ENCODE measurements at places on chromosomes 4 and X.

DNA sequence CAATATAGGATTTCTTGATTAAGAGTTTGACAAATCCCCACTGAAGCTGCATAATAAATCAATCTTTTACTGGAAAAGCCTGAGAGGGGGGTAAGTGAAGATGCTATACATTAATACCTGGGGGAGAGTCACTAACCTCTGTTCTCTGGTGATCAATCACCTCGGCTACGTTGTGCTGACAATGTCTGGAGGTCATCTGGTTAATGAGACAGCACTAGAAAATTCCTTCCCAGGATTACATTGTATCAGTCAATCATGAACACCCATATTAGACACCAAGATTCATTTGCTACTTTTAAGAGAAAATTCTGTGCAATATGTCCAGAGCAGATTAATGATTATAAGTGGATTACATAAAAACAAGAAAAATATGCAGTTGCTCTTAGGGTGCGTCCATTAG lies 408.3 kb downstream of the PDHA2 start:
- DNase-seq = no peak

DNA sequence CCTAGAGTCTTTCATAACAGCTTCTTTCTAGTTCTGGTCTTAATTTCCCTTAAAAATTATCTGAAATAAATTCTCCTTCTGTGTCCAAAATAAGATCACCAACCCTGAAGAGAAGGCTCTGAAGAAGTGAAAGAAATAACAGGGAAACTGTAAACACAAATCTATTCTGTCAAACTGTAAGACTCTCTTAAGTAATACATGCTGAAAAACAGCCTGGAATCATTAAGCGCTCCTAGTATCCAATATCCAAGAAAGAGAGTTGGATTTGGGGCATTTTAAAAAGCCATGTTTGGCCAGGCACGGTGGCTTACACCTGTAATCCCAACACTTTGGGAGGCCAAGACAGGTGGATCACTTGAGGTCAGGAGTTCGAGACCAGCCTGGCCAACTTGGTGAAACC lies 53.3 kb downstream of the RELL1 start:
- no peak for DNase-seq

GRCh38 chrX:133444952-133445831 lies 29.9 kb upstream of the GPC4 start:
- no peak for DNase-seq

DNA sequence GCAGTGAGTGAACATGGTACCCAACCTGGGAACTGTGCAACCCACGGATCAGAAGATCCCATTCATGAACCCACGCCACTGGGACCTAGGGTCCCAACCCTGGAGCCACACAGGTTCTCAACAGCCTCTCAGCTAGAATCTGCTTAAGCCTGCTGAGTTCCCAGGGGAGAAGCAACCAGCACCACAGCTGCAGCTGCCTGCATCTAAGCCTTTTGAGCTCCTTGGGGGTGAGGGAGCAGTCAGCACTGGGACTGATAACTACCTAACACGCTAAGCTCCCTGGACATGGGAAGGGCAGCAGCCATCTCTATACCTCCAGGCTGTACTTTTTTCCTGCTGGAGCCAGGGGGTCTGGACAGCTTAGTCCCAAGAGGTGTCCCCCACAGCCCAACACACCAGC lies 179.3 kb downstream of the IL15 start:
- DNase-seq = no peak

GRCh38 chr4:93127489-93127888 lies 701.1 kb upstream of the ATOH1 start:
- DNase-seq = no peak

GRCh38 chr4:101200561-101200960 lies 146.8 kb downstream of the PPP3CA start:
- no peak for DNase-seq

DNA sequence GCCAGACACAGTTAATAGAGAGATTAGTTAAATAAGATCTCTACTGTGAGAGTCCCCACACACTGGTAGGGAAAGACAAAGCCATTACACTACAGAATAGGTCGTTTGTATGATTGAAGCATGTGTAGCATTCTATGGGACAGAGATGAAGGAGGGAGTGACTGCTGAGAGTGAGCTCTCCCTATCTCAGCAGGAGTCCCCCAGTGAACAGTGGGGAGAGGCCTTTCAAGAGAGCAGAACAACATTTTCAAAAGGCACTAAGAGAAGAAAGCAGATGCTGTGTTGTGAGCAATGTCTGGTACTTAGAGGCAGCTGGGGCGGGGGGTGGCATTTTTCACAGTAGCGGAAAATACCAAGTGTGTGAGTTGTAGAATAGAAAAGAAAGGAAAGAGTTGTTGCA lies 413.6 kb downstream of the AFF2 start:
- no peak for DNase-seq

- no peak for DNase-seq
Measured at GRCh38 chrX:19785647-19786046, 101.8 kb downstream of the SH3KBP1 start.

- DNase-seq = no peak
Measured at GRCh38 chr4:6582889-6583490, 8.0 kb downstream of the MAN2B2 start.

- no peak for DNase-seq
Measured at GRCh38 chrX:139287155-139287924, 243.2 kb upstream of the F9 start.

DNA sequence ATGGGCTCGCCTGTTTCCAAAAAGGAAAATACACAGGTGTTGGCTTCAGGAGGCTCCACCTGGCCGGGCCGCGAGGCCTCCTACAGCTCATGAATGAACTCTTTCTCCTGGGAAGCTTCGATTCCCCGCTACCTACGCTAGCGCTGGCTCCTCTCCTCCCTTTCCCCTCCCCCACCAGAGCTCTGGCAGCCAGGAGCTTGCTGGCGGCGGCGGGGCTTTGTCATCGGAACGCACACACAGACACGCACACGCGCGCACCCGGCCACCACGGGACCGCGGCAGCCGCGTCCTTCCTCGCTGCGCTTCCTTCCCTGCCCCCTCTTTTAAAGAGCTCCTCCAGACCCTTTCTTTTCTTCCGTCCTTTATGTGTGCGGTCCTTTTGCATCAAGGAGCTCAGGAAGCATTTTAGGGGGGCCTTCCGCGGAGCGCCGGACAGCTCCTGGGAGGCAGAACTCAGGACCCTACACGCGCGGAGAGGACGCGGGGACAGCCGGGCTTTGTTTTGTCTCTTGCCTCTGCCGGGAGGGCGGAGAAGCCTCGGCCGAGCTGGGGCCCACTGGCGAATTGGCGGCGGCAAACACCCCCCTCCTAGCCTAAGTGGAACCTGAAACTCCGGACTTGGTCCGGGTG lies 70.2 kb upstream of the BCOR start:
- no peak for DNase-seq

GRCh38 chr4:84379917-84380641 lies 119.0 kb downstream of the NKX6-1 start:
- DNase-seq = no peak

DNA sequence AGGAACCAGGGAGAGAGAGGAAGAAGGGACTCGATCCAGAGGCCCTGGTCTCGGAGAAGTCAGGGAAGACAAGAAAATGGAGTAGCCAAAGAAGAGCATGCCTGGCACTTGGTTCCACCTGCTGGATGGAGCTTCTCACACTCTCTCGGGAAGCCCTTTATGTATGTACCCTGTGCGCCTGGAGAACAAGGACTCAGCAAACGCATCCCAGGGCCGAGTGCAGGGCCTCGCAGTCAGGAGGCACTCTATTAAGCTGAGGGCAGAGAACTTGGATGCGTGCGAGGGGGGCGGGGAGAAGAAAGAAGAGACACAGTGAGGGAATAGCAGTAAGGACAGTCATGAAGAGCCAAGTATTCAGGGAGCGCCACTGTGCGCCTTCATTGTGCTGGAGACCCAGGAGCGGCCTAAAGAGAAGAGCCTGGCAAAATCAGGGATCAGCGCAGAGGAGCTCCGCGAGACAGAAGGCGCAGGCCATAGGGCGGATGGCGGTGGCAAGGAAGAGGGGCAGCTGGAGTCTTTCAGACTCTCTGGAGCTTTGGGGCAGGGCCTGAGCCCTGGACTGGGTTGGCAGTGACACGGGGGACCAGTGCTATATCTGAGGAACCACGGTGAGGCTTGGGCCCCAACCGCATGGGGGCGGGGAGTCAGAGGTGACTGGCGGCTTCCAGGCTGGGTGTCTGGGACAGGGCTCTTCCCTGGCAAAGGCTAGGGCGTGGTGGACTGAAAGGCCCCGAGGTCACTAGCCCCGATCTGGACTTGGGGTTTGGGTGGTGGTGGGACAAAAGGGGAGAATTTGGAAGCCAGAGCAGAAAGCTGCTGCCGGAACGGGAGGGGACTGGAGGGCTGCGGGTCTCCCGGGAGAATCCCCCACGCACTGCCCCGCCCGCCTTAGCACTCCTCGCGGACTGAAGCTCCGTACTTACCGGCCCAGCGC lies 1.9 kb upstream of the SEPTIN6 start:
- DNase-seq = no peak

- DNase-seq = no peak
Measured at GRCh38 chr4:4969298-4969697, 50.0 kb downstream of the CYTL1 start.

- no peak for DNase-seq
Measured at GRCh38 chr4:127545271-127545670, 87.5 kb upstream of the INTU start.

- DNase-seq = no peak
Measured at GRCh38 chr4:129355031-129355430, 259.1 kb downstream of the C4orf33 start.

GRCh38 chr4:141416219-141416618 lies 195.5 kb downstream of the ZNF330 start:
- no peak for DNase-seq

GRCh38 chr4:38144031-38144430 lies 183.8 kb downstream of the PTTG2 start:
- no peak for DNase-seq

- no peak for DNase-seq
Measured at GRCh38 chrX:154373340-154374306, 811 bp downstream of the FLNA start.

- DNase-seq = no peak
Measured at GRCh38 chrX:102712981-102713625, 855 bp downstream of the GPRASP2 start.

- DNase-seq = no peak
Measured at GRCh38 chrX:35115205-35115604, 172.6 kb downstream of the FAM47B start.

GRCh38 chrX:43688586-43688985 lies 32.5 kb downstream of the MAOA start:
- DNase-seq = no peak

GRCh38 chr4:83885256-83886182 lies 349.6 kb downstream of the GPAT3 start:
- no peak for DNase-seq

GRCh38 chrX:47817897-47818296 lies 18.8 kb upstream of the ZNF81 start:
- no peak for DNase-seq

GRCh38 chrX:15576019-15576418 lies 24.7 kb downstream of the ACE2 start:
- DNase-seq = no peak

- no peak for DNase-seq
Measured at GRCh38 chr4:59848457-59848856, 1351.7 kb upstream of the ADGRL3 start.

DNA sequence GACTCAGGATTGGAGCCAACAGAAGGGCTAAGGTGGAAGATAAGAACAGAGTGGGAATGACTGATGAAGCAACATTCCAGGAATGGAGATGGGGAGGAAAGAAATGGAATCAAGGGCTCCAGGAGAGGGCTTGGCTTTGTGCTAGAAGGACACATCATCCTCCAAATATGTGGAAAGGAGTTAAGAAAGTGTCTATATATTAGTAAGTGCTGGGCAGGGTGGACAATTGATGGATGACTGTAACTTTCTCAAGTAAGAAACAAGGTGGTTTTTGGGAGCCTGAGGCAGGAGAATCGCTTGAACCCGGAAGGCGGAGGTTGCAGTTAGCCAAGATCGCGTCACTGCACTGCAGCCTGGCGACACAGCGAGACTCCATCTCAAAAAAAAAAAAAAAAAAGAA lies 71.6 kb upstream of the NFKB1 start:
- DNase-seq = no peak

DNA sequence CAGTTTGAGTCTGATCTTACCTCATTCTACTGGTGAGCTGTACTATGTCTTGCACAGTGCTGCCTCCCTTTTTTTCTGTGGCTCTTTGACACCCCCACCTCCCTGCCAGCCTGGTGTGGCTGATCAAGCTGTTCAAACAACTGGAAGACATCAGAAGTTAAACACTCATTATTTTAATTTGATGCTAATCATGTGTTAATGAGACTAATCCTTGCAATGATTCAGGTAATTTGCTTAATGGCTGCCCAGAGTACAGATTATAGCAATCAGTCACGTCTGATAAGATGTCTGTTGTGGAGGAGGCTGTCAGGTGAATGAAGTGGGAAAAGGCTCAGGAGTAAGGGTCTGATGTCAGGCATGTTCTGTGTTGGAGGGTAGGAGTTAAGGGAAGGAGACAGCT lies 87.4 kb upstream of the GK2 start:
- no peak for DNase-seq

- no peak for DNase-seq
Measured at GRCh38 chrX:114267142-114267541, 316.7 kb upstream of the HTR2C start.

- DNase-seq = no peak
Measured at GRCh38 chr4:111120191-111120590, 497.3 kb upstream of the PITX2 start.

DNA sequence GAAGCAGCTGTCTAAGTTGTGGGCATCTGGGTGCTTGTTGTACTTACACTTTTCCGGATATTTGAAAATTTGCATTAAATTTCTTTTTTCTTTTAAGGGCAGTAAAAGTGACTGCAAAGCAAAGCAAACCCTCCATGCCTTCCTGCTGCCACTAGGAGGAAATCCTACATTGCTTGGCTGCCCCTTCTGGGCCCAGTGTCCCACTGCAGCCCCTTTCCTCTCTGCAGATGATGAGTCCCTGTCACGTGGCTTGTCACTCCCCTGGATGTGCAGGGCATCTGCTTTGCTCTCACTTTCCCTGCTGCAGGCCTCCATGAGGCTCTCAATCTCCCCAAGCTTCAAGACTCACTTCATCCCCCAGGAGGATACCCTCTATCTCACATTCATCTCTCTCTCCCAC lies 12.7 kb downstream of the TSR2 start:
- DNase-seq = no peak

DNA sequence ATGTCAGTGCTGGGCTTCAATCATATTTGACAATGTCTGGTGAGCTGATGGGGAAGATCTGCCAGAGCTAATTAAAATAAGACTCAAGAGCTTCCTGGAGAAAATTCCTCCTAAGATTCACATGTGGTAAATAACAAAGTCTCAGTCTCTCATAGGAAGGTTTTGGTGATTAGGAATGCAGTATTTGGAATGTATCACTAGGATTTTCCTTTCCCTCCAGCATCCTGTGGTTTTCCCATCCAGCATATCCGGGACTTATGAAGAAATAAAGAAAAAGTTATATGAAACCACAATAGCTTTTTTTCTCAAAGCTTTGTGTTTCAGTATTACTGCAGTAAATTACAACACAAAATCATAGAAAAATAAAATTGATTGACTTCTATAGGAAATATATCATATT lies 1597.1 kb downstream of the ADGRL3 start:
- DNase-seq = no peak
